ENCODE measurements at places on chromosomes 4 and X.

GRCh38 chr4:140330311-140330900 is 43.0 kb upstream of the SCOC start:
- DNase-seq, result no peak

- no peak for DNase-seq
Observed at GRCh38 chr4:83456184-83456501, 285 bp downstream of the MRPS18C start.

DNA sequence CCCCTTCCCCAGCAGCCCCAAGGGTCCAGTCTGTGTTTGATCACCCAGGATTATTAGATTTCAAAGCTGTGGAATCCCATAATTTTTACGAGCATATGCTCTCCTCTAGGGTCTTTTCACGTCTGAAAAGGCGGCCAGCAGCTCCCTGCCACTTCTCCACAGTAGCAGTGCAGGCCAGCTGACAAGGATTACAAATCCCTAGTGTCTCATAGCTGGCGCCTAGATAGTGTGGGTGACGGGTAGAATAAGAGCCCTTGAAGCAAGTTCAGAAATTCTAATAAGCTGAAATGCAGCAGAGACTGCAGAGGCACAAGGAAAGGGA is 79.4 kb downstream of the RLIM start:
- no peak for DNase-seq

- DNase-seq, result no peak
Observed at GRCh38 chr4:3340038-3340699, 47.3 kb downstream of the RGS12 start.

GRCh38 chrX:97310373-97310772 is 426.7 kb downstream of the RPA4 start:
- DNase-seq, result no peak

DNA sequence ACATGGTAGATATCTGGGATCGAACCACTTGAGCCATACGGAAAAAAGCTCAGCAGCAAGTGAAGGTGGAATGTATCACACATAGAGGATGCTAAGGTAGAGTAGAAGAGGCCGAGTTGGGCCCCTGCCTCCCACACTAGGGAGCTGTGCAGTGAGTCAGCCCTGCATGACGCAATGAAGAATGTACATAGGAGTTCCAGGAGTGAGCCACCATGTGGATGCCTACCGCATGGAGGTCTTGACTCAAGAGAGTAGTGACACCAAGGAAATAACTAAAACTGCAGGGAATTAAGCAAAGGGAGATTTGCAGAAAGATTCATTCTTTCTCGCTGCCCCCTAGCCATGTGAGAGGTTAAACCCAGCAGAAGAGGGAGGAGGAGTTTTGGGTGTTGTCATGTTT is 389.6 kb upstream of the IGFBP7 start:
- no peak for DNase-seq

- DNase-seq, result no peak
Observed at GRCh38 chrX:138519296-138519695, 192.2 kb downstream of the FGF13 start.

DNA sequence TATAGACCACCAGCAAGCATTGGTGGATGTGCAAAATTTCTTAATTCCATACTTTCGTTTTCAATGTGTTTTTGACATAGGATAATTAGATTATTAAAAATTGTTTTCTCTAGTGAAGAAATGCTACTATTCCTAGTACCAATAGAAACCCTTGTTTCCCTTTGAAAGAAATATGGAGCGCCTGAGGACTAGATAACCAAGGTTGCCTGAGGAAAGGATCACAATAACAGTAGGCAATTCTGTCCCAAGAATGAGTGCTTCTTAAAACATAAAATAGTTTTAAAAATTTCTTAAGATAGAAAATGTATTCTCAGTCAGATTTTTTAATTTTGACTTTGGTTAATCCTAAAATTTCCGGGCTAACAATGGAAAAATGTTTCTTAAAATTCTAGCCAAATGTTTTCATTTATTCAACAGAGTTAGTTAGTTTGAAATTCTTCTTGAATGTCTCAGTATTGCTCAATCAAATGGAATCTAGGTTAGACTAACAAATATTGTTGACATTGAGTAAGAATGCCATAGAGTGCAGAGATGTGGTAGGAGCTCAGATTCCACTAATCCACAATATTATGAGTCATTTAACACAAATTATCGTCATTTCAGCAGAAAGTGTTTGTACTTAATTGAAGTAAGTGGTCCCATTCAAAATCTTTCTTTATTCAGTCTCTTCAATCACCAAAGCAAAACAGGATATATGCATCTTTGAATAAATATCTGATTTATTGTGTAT is 666.0 kb downstream of the GRID2 start:
- DNase-seq, result no peak

DNA sequence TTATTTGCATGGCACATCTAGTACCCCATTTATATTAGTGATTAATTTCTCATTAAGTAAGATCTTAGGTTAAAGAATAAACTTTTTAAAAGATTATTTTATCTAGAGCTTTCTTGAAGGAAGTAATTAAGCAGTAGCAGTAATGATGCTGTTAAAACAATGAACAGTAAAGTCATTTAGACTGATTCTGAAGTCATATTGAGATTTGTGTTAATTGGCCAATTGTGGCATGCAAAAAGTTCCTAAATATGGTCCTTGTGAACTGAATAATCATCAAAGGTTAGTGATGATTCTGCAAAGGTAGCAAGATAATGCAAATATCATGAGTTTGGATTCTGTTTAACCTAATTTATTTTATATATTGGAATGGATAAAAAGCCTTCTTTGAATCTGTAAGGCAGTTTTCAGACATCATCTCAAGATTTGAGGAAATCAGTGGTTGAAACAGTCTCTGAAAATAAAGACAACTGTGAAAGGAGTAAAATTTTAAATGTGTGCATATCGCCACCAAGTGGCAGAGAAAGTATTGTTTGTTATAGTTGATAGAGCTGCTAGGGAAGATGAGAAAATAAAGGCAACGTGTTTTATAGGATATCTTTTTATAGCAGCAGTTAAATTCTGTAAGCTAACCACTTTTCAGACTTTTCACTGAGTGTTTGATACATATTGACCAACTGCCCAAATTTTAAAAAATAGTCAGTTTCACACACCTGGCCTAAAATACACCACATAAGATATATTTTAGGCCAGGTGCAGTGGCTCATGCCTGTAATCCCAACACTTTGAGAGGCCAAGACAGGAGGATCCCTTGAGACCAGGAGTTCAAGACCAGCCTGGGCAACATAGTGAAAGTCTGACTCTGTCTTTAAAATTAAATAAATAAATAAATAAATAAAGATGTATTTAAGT is 79.6 kb downstream of the CCKAR start:
- no peak for DNase-seq

DNA sequence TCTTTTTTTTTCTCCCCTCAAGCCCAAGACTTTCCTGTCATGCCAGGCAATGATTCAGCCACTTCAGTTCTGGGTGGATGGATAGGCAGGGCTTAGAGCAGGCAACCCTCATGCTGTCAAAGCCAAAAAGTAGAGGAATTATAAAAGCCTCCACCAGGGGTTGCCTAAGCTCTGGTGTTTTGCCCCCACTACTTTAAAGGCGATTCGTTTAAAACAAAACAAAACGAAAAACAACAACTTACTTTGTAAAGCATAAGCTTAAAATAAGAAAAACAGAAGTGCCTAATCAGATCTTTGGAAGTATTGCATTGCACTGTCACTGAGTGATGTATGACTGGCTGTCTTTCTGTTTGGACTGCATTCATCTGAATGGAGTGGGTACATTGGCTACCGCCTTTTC is 5.3 kb upstream of the IDS start:
- no peak for DNase-seq

DNA sequence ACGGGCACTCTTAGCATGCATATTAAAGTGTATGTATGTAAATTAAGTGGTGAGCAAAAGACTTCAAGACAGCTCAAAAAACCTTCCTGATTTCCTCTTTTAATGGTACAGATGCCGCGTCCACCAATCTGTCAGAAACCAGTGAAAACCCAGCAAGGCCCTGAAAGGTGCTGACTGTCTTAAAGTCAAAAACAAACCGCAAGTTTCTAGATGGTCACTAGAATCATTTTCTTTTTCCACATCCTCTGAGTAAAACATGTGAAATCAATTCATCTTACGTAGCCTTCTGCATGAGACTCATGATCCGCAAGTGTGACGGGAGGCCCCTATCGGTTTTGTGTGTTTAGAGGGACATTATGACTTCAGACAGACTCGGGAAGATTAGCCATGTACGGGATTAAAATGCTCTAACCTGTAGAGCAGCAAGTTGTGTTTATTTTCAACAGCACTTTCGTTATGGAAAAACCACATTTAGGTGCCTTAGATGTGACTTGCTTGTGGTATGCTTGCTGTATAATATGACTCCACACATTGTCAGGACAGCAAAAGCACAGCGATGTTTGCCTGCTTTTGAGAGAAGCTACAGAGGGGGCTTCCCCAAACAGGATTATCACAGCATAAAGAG is 88.2 kb upstream of the STS start:
- DNase-seq, result no peak

GRCh38 chr4:14008494-14008893 is 381.0 kb upstream of the BOD1L1 start:
- no peak for DNase-seq

DNA sequence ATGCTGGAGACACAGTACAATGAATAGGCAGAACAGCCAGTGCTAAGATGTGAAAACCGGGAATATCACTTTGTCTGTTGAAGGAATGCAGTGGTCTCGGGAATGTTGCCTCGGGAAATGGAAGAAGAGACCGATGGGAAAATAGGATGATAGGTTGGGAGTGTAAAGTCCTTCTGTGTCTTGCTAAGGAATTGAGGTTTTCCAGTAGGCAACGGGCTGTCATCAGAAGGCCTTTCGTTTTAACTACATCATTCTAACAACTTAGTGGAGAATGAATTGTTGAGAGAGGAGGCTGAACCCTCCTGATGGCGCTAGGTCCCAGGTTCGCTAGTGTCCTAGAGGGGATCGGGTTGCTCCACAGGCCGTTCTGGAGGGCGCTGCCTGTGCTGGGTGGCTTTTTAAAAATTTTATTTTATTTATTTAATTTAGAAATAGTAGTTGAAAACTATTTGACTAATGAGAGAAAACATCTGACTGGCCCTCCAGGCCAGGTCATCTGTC is 730 bp downstream of the VBP1 start:
- no peak for DNase-seq

DNA sequence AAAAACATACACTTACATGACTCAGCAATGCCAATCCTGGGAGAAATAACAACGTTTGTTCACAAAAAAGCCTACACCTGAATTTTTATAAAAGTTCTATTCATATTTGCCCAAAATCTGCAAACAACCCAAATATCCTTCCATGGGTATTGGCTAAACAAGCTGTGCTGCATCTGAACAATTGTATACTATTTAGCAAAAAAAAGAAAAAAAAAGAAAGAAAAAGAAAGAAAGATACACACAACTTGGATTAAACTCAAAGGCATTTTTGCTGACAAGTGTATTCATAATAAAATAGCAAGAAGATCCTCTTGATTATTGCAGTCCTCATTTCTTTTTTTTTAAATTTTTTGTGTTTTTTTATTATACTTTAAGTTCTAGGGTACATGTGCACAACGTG is 24.5 kb upstream of the MAGEA3 start:
- no peak for DNase-seq

GRCh38 chr4:70437197-70437596 is 34.8 kb upstream of the MUC7 start:
- DNase-seq, result no peak

GRCh38 chr4:122090989-122091388 is 61.1 kb upstream of the BLTP1 start:
- no peak for DNase-seq

- no peak for DNase-seq
Observed at GRCh38 chr4:91280551-91281290, 1023.0 kb upstream of the GRID2 start.

DNA sequence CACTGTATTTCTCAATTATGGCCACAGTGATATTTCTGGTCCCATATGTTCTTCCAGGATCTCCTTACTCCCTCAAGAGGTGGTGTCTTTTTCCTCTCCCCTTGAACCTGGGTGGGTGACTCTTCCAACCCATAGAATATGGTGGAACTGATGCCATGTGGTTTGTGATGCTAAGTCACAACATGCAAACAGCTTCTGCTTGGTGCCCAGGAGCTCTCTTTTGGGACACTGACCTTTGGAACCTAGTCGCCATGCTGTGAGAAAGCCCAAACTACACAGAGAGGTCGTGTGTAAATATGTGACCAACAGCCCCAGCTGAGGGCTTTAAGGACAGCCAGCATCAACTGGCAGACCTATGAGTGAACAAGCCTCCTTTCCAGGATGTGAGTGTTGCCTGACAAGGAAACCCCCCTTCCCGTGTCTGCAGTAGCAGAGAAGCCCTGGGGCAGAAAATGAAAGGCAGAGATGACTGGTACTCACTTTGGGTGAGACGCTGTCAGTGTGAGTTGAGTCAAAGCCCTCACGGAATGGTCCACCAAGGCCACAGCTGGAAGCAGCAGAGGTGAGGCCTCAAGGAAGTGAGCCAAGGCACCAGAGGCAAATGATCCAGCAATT is 223.4 kb downstream of the BCOR start:
- no peak for DNase-seq

DNA sequence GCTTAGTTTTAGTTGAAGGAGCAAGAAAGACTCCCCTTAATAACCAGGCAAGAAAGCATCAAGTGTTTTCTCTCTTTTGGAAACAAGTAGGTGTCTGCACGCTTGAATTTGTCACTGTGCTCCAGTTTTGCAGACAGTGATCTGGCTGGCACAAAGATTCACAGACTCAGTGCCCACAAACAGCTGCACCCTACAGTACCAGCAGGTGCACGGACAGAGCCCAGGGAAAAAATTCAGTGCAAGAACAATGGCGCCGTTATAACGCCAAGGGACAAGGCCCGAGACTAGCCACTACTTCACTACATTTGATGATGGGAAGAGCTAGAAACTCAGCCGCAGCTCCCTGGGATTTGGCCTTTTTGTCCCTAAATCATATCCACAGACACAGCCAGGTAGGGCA is 56.0 kb downstream of the ZNF827 start:
- no peak for DNase-seq

DNA sequence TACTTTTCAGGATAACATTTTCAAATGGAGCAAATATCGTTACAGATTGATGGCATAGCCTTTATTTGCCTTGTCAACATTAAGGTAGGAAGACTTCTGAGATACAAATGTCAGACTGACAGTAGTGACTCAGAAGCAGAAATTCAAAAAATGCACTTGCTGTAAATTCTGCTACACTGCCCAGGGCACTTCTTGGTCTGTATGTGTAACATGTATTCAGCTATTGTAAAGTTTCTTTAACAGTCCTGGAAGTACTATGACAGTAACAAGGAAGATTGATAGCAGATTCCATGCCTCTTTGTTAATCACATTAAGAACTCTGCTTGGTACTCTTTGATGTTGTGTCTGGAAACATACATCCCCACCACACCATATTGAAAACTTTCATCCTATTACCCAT is 69.6 kb upstream of the PCDH18 start:
- no peak for DNase-seq

- DNase-seq, result no peak
Observed at GRCh38 chrX:47214435-47215077, 3.9 kb upstream of the CDK16 start.

GRCh38 chrX:44290718-44291117 is 52.8 kb downstream of the EFHC2 start:
- no peak for DNase-seq

All from activated naive CD4-positive, alpha-beta T cell (primary cell).